Fibroblast of skin of left quadriceps (primary cell): ENCODE measurements at places on chromosomes 2 and 18.

- DNase-seq: no peak
Measured at GRCh38 chr2:127560931-127561280, 25.4 kb downstream of the MYO7B start.

DNA sequence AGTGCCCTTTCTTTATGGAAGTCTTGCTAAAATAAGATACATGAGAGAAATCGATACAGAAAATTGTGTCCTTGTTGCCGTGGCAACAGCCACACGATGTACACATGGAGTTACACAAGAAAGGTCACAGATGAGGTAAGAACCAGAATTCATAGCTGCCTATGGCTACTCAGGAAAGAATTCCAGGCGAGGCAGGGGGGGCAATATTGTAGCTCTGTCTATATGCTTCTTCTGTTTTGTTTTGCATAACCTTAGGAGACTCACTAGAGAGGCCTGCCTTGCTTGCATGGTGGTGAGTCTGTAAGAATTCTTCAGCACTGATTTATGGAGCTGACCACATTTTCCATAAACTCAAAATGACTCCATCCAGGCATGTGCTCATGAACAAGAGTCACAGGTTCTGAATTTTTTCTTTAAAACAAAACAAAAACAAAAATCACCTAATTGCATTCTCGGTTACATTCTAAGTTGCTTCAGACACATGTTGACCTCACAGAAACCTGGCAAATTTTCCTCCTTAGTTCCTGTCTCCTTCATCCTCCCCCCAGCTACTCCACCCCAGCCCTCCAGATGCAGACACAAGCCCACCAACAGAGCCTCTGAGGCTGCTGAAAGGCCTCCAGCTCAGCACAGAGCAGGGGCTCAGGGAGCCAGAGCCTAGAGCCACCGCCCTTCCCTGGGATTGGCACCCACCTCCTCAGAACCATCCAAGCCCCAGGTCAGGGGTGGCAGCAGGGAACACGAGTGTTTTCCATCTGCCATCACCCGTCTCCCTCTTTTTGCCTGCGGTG, 183.5 kb downstream of the ANTXR1 start:
- DNase-seq: peak; percentile 94

GRCh38 chr2:175950512-175950911, 51.6 kb downstream of the LNPK start:
- DNase-seq: no peak

DNA sequence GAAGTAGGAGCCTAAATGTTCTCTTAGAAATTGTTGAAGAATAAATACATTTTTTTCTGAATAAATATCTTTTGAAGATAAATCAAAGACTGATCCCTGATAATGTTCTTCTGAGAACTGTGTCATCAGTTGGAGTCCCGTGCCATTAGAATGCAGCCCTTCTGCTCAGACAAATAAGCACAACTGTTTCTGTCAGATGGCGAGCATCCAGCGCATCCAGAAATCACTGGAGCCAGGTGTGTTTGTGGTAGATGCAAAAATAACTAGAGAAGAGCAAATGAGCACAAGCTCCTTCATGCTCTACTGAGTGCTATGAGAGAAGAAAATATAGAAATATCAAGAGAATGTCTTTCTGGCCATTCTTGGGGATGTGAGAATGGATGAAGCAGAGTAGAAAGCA, 573.7 kb downstream of the THSD7B start:
- no peak for DNase-seq

DNA sequence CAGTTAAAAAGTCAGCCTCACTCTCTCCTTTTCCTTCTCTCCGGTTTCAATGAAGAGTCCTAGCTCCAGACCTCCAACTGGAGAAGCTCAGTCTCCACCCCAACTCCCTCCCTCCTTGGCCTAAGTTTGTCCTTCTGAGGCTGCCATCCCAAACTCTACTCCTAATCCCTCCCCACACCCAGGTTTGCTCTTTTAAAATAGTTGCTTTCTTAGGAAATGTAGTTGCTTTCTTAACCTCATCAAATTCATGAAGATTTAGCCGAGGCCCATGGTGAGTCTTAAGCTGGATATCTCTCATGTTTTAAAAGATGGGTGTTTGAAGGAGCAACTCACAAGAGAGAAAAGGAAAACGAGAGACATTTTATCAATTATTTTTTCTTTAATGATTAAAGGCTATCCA, 937 bp upstream of the LANCL1 start:
- peak; percentile 20 for DNase-seq

DNA sequence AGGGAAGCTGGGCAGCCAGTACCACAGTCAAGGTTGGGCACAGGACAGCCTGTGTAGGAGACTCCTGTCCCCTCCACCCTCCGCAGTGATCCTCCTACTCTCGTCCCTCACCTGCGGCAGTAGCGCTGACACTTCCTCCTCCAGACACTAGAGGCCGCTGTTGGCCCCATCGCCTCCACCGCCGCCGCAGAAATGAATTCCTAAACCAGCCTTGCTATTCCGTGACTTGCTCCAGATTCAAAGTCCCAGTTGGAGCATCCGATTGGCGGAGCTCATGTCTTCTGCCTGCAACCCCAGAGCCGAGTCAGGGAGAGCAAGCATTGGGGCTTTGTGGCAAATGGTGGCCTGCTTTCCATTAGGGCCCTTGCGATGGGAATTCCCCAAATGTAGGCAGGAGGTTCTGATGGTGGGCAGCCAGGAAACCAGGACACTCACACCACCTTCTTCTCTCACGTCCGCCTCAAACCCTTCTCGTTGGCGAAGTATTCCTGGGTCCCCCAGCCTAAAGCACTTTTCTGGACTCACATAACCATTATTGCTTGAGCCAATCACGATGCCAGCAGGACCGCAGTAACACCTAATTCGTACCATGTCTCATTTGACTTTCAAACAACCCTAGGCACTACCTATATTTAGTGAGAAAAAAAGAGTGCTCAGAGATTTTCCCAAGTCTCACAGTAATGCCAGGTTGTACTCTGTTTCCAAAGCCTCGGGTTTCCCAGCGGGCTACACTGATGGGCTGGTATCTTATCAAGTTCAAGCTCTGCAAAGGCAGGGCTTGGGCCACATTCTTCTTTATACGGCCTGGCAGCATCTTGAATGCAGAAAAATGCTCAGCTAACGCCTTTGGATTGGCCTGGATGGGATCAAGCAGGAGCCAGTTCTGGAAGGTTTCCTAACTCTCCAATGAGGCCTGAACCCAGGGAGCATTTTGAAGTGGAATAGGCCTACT, 1.2 kb upstream of the DNAJB2 start:
- DNase-seq: peak; percentile 66

DNA sequence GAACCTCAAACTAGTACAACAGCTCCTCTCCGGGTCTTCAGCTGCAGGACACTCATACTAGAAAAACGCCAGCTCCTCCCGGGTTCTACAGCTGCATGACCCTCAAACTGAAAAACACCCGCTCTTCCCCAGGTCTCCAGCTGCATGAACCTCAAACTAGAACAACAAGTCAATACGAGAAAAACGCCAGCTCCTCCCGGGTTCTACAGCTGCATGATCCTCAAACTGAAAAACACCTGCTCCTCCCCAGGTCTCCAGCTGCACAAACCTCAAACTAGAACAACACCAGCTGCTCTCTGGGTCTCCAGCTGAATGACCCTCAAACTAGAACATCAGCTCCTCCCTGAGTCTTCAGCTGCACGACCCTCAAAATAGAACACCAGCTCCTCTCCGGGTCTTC, 315.0 kb upstream of the TFPI start:
- DNase-seq: no peak

GRCh38 chr2:104849618-104850141, 4.2 kb upstream of the POU3F3 start:
- DNase-seq: peak; percentile 29

DNA sequence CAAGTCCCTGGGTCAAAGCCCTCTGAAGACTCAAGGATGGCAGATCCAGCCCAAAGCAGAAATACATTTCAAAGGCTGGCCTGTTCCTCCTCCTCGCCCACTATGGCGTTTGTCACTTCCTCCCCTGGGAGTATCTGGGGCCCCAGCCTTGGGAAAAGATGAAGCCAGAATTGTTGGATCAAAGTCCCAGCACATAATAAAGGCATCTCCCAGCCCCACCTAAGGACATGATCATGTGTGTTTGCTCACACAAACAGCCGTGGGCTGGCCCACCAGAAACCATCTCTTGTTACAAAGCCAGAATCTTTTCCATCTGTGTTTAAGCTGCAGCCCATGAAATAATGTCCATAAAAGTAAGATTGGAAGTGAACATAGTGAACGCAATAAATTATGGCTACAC, 50.1 kb upstream of the HAAO start:
- DNase-seq: no peak

DNA sequence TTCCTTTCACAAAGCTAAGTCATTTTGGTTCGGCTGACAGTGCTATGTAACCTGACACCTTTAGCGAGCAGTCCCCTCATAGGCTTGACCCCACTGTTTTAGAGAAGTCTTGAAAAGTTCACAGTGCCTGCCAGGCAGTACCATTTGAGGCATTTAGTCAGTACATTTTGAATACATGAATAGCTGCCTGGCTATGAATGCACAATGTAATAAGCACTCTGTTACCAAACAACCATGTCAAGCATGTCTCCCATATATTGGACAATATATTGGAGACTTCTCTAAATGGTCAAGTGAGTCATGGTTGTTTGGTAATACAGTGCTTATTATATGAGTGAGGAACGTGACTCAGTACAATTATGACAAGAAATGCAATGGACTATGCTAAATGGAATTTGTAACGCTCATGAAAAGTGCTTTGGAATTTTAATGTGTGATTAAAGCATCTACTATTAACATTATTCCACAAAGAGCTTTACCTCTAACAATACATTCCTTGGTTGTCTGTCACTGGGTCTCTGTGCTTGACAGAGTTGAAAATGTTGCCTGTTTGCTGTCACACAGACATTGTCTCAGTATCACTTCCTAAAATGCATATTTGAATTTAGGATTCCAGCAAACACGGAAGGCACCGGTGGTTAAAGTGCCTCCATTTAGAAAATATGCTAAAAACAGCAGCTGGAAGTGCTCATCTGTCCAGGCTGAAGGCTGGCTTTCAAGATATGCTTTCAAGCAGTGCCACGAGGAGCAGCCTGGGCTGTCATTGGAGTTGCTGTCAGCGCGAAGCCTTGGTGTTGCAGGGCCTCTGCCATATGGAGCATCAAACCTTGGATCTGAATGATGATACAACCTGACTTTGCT, 458.6 kb downstream of the FBXO15 start:
- DNase-seq: peak; percentile 92

- DNase-seq: no peak
Measured at GRCh38 chr2:129276978-129277584, 702.4 kb upstream of the RAB6C start.

DNA sequence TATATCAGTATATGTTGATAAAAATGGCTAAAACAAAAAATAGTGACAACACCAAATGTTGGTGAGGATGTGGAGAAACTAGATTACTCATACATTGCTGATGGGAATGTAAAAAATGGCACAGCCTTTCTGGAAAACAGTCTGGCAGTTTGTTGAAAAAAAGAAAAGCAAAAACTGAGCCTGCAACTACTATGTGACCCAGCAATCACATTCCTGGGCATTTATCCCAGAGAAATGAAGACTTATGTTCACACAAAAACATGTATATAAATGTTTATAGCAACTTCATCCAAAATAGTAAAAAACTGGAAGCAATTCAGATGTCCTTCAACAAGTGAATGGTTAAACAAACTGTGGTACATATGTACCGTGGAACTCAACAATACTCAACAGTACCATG, 7.5 kb upstream of the KDSR start:
- DNase-seq: no peak

GRCh38 chr2:157989227-157989626, 112.4 kb upstream of the UPP2 start:
- DNase-seq: no peak

- no peak for DNase-seq
Measured at GRCh38 chr2:236988216-236988615, 97.5 kb upstream of the COPS8 start.

GRCh38 chr2:226984750-226985582, 149.1 kb downstream of the RHBDD1 start:
- DNase-seq: peak; percentile 64

DNA sequence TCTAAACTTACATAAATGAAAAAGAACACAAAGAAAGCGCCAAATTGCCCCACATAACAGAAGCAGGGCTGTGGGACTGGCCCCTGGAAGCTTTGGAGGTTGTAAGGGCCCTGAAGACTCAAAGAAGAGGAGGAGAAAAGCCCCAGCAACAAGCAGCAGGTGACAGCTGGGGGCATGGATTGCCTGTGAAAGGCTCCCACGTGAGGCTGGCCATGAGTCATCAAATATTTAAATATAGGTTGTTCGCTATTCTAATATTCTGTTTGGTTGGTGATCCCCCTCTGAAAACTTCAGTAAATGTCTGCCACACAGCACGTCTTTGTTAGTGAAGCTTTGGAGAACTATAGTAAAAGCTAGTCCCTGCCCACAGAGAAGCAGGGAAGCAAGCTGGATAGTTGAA, 132.4 kb downstream of the MREG start:
- DNase-seq: no peak

DNA sequence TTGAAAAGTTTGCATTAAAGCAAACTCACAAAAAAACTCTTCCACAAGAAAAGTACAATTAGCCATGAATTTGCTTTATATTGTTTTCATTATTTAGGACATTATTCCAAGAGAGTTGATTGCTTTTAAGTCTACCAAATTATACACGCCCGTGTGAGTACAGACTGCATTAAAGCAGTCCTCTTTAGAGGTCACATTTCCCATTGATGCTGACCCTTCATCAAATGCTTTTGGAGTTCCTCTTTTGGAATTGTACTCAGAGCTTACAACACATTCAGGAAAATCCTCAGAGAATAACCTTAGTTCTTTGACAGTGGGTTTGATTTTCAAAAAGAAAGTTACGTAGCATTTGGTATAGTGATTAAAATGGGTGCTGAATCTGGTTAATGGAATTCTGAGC, 256.1 kb downstream of the CDH2 start:
- DNase-seq: no peak

DNA sequence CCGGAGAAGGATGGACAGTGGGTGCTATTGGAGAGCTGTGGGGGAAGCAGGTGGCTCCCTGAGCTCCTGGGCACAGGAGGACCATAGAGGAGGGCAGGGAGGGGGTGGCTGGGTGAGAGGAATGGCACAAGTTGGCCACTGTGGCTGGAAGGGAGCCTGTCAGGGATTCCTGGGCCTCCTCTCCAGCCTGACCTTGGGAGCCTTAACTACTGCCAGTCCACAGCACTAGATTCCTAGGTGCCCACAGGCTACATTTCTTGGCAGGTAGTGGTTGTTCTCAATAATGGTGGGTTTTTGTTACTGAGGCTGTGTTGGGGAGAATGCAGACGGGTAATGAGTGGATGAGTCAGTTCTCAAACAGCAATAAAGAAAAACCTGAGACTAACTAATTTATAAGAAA, 26.0 kb downstream of the EFHD1 start:
- DNase-seq: no peak

DNA sequence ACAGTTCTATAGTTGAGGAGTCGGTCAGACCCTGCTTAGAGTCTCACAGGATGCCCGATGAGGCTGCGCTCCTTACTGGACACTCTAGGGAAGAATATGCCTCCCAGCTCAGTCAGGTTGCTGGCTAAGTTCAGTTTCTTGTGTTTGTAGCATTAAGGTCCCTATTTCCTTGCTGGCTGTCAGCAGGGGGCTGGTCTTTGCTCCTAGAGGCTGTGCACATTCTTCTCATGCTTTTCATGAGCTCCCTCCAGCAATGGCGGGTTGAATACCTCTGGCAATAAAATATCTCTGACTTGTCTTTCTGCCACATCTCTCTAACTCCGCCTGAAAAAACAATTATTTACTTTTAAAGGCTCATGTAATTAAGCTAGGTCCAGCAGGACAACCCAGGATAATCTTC, 79.4 kb upstream of the DNAJC10 start:
- DNase-seq: no peak

- no peak for DNase-seq
Measured at GRCh38 chr2:220969348-220969747, 602.8 kb downstream of the EPHA4 start.

- DNase-seq: no peak
Measured at GRCh38 chr2:201360256-201360655, 3.1 kb upstream of the FLACC1 start.
